MG63 (cell line): ENCODE measurements at places on chromosomes 3 and 15.

- no peak for DNase-seq
These were observed 7.9 kb downstream of the VIPR1 start for GRCh38 chr3:42510325-42510724.

GRCh38 chr15:56248311-56248992 lies 4.8 kb upstream of the RFX7 start:
- DNase-seq, result no peak

DNA sequence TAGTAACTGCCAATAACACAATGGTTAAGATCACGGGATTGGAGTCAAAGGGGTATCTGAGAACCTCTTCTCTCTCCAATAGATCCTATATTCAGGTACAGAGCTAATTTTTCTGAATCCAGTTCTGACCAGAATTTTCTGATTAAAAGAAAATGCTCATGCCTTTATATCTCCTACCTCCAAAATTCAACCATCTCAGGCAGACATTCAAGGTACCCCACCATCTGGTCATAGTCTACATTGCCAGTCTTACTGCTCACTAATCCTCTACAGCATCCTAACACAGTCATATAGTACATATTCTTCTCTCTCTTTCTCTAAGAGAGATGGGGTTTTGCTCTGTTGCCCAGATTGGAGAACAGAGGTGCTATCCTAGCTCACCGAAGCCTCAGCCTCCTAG lies 59.1 kb downstream of the LSAMP start:
- no peak for DNase-seq

DNA sequence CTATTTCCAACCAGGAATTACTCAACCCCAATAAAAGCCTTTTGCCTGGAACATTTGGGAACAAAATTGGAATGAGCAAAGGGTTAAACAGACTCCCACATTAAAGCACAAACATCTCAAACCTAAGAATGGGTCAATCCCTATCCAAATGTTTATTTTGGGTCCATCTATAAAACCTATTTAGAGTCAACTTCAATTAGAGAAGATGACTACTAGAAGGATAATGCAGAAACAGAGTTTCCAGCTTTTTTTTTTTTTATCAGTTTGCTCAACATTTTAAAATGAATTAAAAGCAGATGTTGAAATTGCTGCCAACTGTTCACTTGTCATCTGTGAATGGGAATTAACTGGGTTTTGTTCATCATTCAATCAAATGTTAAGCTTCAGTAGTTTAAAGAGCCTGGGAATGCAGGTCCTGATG lies 4.1 kb upstream of the TBC1D23 start:
- no peak for DNase-seq

- DNase-seq, result no peak
These were observed 24.2 kb downstream of the UBE2Q2 start for GRCh38 chr15:75867449-75867848.

- peak; percentile 14 for DNase-seq
These were observed 38.2 kb upstream of the ITGA11 start for GRCh38 chr15:68470049-68470742.

DNA sequence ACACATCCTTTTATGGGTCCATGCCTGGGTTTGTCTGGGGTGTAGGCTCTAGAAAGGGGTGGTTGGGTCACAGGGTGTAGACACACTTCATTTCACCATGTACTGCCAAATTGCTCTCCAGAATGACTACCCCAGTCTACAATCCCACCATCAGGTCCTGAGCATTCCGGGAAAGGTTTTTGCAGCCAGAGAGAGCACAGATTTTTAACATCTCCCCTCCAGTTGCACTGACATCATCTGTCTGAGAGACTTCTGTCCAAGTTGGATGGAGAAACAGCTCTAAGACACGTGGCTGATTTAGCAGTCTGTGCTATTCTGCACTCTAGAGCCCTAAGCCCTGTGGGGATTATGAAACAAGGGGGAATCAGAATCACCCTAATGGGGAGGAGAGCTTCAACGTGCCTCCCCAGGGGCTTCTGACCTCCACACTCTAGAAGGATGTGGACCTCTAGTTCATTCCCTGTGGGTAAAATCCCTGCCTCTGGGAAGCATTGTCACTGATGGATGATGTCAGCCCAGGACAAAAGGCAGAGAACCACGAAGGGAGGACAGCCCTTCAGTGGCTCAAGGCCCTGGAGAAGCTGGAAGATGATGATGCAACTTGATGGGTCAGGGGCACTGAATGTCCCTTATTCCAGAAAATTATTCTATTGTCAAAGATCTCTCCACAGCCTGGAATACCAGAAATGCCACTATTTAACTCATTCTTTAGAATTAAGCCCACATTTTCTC lies 71.5 kb downstream of the CD200R1L start:
- peak; percentile 62 for DNase-seq

GRCh38 chr3:194554473-194555123 lies 67.8 kb upstream of the ATP13A3 start:
- DNase-seq, result no peak

GRCh38 chr3:50625231-50626182 lies 8.6 kb downstream of the MAPKAPK3 start:
- DNase-seq, result no peak

- no peak for DNase-seq
These were observed 20.9 kb downstream of the PLCL2 start for GRCh38 chr3:16905704-16906103.

DNA sequence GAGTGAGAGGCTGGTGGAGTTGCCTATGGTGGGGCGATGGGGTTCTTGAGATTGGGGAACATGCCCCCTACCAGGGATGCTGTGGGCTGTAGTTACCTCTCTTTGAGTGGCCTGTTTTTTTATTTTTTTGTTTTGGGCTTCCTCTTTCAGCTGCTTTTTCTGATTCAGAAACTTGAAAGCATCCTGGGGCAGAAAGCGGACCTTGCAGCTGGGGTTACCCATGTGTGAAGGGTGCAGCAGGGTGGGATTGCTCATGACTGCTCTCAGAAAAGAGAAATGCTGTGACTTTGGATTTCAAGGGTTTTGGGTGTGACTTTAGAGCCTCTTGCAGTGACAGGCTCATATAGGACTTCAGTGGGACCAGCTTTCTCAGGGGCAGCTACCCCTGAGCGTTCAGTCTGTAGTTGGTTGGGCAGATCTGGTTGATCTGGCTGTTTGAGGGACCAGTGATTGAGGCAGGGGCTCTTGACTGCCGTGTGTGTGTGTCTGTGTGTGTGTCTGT lies 1.8 kb downstream of the LIMD1 start:
- no peak for DNase-seq

DNA sequence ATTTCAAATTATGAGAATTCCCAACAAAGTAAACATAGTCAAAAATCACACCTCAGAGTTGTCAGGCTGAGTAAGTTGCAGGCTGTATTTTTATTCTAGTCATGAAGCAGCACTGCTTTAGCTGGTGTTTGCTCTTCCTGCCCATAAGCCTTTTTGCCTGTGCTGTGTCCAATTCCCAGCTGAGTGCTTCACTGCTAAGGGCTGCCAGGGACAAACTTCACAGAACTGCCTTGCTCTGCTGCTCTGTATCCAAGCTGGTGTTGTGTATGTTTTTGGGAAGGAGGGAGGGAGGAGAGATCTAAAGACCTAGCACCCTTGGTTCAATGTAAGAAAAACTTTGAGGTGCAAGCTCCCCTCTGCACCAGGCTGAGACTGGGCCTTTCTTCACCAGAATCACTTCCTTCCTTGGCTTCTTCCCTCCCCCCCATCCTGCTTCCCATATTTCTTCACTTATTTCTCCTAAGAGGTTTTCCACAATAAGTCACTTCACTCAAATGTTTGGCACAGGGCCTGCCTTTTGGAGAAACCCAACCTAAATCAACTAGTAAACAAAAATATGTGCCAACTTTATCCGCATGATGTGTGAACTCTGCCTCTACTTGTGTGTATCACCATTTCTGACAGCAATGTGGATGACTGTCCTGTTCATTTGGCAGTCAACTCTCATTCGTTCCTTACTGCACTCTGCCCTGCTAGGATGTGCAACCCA lies 156.1 kb downstream of the TBL1XR1 start:
- peak; percentile 57 for DNase-seq

GRCh38 chr15:91896341-91897055 lies 43.0 kb downstream of the SLCO3A1 start:
- no peak for DNase-seq

DNA sequence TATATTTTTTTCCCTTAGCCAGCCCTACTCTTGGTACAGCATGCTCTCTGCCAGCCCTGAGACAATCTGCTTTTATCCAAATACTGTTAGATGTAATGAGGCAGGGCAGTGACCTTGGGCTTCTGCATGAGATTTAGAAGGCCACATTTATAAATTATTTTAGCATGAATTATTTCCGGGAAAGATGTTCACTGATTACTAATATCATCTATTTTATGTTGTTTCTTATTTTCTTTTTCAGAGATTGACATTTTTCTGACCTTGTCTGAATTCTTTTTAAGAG lies 23.1 kb downstream of the CRTC3 start:
- no peak for DNase-seq

GRCh38 chr3:196533260-196533681 lies 18.1 kb upstream of the SMCO1 start:
- no peak for DNase-seq

GRCh38 chr15:40320931-40321371 lies 2.5 kb upstream of the INAFM2 start:
- no peak for DNase-seq

- peak; percentile 64 for DNase-seq
These were observed 9.6 kb upstream of the PSMD2 start for GRCh38 chr3:184289426-184289938.

DNA sequence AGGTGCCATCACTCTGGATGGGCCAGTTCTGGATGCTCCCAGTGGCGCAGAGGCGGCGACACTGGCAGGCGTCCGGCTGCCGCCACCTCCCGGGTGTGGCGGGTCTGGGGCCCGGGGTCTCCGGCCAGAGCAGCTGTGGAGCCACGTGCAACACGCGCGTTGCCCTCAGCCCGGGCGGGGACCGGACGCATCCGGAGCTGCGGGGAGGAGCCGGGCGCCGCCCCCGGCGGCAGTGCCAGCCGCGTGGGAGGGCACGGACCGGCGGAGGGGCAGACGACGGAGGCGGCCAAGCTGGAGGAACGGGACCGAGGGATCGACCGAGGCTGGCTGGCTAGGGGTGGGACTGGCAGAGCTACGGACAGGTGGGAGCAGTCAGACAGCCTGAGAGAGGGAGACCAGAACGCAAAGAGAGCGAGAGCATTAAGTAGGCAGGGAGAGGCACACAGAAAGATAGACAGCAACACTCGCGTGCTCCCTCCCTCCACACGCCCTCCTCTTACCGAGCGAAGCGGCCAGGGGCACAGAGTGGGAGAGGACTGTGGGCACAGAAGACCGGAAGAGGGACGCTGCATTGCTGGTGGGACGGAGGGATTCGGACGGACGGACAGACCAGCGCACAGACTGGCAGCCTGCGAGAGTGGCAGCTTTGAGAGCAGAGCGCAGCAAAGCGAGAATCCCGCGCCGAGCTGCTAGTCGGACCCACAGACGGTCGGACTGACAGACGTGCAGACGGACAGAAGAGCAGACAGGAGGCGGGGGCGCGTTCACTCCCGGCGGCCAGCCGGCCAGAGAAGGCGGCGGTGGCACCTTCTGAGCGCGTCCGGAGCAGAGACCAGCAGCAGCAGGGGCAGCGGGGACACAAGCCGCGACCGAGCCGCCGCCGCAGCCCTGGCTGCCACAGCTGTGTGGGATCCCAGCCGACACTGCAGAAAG lies at the start of gene ARPP21:
Gene ARPP21, plus strand, starts transcription at position 272 of the 933 bp plus-strand sequence. CDS start 42,227 bp downstream, outside the sequence.
- DNase-seq, result peak; percentile 24

- DNase-seq, result no peak
These were observed 1115.0 kb downstream of the IGSF11 start for GRCh38 chr3:117919621-117920020.

- DNase-seq, result no peak
These were observed 4.6 kb downstream of the ACSBG1 start for GRCh38 chr15:78229431-78230406.

DNA sequence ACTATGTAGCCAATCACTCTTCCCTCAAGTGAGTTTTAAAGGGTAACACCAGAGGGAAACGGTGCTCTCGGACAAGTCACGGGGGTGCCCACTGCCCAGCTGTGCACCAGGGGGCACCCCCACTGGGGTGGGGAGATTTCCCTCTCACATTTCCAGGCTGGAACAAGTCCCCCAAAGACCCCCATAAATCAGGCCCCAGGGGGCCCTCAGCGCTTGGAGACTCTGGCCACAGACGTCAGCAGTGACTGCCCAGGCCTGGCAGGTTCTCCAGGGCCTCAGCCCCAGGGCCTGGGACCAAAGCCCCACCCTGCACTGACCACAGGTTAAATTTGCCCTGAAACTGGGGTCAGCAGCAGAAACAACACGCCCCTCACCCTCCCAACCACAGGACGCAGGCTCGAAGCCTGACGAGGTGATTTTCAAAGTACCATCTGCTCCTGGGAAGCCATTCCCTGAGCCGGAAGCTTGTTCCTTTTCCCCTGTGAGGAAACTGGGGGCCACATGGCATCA lies 17.0 kb downstream of the XXYLT1 start:
- DNase-seq, result no peak

DNA sequence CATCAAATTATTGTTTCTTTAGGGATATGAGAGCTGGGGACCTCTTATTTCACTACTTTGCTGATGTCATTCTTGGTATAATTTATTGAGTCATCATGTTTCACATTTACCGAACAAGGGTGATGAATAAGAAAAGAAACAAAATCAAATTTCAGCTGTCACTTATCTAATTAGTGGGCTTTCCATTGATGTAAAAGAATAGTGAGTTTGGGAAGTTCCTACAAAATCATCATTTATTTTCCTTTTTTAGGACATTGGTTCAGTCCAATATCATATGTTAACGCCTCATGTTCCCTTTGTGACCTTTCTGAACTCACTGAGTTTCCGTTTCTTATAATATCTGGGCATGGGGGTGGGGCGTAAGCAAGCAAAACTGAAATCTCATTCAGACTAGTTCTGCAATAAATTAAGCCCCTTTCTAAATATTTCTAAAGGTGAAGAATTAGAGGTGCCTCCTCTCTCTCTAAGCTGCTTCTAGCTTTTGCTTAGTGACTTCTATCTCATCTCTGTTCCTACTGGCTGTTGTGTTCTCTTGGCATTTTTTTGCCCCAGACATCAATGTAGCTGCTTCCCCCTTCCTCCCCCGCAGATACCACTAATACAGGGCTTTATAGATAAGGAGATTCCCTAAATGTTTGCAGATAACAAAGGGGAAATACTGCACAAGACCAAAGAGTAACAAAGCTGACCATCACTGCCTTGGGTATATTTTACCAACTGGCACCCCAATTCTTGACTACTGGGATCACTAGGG lies 238.0 kb upstream of the CTNNB1 start:
- DNase-seq, result no peak

- DNase-seq, result peak; percentile 9
These were observed 1198.6 kb upstream of the EPHA6 start for GRCh38 chr3:95615592-95616310.

GRCh38 chr3:156742401-156742800 lies 68.0 kb downstream of the TIPARP start:
- no peak for DNase-seq
